DMS79 (cell line): ENCODE measurements at places on chromosomes 2 and 18.

- no peak for DNase-seq
Observed at GRCh38 chr2:44705356-44705755, 236.1 kb upstream of the SIX3 start.

GRCh38 chr2:241061275-241061674 lies 40.8 kb downstream of the MTERF4 start:
- DNase-seq: no peak

GRCh38 chr2:75952173-75952572 lies 241.5 kb upstream of the GCFC2 start:
- no peak for DNase-seq

DNA sequence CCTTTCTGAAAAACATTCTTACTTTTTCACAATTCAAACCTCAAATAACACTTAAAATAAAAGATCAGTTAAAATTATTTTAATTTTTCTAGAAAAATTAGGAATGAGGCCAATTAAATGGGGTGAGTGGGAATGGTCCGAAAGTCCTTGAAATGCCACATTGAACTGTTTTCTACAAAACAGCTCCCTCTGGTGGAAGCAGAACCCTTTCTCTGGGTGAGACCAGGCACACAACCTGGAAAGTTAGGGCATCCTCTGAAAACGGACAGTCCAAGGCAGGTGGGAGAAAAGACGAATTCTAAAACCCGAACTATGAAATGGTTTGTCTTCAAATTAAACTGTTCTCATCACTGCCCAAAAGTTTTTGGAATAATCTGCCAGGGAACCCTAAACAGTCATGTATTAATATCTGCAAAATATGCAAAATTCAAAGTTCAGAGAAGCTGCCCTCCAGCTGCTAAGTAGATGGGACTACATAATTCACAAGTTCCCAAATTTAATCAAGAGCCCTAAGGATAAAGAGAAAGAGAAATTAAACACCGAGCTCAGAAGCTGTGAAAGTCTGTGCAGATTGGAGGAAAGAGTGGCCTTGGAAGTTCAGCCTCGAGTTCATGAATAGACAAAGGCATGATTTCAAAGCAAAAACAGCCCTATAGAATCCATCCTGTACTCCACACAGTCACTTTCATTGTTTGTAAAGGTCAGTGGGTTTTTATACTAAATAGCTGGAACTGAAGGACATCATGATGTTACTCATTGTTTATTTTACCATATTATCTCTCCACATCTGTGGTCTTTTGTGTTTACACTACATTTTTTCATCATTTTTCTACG lies 108.3 kb downstream of the PIEZO2 start:
- no peak for DNase-seq

GRCh38 chr2:115733190-115733775 lies 1290.8 kb downstream of the DPP10 start:
- no peak for DNase-seq

GRCh38 chr2:20052861-20053281 lies 1.4 kb upstream of the LAPTM4A start:
- DNase-seq: peak; percentile 48

GRCh38 chr2:7084601-7085000 lies 167.4 kb downstream of the RNF144A start:
- no peak for DNase-seq

DNA sequence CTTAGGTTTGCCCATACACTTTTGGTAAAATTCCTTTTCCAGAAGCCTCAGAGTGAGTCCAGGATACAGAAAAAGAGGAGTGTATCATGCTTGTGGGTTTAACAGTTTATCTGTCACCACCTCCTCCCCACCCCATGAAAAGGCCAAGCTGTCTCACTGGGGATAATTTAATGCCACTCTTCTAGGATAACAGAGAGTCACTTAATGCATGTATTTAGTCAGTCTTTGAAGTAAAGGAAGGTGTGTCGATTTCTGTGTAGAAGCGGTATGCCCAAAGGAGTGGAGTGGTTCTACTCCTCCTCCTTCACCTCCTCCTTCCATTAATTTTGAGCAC lies 116.4 kb downstream of the QPCT start:
- no peak for DNase-seq

DNA sequence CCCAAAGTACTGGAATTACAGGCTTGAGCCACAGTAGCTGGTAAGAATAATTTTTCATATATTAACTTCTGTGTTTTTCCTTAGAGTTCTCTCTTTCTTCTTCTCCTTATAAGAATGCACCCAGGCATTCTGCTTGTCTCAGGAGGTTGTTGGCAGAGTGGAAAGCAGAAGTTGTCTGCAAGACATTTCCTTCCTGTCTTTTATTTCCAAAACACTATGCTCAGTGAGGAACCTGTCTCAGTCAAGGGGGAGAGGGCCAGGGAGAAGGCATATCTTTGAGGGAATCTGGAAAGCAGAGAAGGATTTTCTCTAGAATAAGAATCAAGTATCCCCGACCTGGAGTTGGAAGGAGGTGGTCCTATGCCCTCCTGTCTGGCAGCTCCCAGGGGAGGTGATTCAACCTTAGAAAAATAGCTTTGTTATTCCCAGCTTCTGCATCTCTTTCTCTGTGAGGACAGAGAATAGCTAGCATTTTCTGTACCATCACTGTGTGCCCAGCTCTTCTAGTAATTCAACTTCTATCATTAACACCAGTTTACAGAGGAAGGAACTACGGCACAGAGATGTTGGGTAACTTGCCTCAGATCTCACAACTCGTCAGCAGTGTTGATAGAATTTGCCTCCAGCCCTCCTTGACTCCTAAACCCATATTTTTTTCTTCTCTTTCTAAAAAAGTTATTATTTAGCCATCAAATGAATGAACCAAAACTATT lies 3.8 kb upstream of the LPIN2 start:
- DNase-seq: no peak

DNA sequence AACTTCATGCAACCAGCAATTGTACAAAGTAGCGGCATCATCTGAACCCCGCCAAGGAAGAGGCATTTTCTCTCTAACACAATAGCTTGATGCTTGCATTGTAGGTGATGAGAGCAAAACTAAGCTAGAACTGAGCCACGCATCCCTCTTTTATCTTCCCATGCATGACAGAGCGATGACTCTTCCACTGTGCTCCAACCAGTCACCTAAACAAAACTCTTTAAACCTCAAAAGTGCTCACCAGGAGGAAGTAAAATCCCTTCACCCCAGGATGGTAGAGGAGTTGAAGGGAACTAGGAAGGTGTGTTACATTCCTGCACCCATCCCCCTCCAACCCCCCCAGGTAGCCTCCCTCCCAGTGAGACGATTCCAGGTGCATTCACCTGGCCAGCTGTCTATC lies 59.7 kb upstream of the SALL3 start:
- no peak for DNase-seq

DNA sequence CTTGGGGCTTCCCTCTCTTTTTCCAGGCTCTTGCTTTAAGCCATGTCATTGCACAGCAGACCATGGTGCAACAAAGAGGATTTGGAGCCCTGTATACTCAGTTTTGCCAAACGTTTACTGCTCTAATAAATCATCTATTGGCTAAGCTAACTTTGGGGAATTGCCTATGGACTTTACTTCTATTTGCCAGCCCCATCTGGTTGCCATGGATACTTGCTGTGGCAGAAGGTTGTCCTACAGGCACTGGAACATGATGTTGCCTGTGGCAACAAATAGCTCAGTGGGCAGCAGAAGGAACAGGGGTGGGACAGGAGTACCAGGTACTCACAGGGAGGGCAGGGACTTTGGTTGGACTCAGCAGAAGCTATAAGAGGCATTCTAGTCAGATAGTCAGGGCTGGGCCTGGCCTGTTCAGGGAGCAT lies 129.7 kb downstream of the CCDC85A start:
- no peak for DNase-seq

DNA sequence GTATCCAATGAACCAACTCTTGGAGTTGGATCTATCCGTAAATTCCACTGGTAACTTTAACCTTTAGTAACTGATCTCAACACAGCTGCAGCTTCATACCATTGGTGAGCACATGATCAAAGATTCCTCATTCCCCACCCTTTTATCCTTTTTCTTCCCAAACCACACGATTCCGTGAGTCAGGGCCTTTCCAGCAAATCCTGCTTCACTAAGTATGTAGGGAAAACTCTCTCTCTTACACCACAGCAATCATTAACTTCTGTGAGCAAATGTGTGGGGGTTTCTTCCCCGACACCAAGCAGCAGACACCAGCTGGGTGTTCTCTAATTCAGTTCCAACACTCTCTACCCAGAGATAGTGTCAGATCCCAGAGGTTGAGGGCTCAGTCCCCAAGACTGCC lies 23.5 kb downstream of the ELP2 start:
- DNase-seq: no peak

GRCh38 chr2:174634130-174635014 lies 36.8 kb upstream of the WIPF1 start:
- no peak for DNase-seq

DNA sequence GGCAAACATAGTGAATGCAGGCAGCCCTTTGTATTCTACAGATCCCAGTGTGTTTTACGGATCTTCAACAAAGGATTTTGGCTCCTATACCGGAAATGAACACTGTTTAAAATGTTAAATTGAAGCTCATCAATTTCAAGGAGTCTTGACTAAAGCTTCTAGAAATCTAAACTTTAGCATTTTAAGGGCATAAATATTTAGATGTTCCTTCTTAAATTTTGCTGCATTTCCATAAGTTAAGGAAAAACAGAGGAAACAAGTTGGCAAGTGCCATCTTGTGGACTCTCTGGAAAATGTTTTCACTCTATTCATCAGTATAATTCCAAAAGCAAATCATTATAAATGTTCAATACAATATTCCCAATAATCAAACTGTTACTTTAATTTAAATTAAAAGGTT lies 19.6 kb downstream of the CHN1 start:
- DNase-seq: no peak

- DNase-seq: no peak
Observed at GRCh38 chr18:11251891-11252270, 102.5 kb upstream of the PIEZO2 start.

DNA sequence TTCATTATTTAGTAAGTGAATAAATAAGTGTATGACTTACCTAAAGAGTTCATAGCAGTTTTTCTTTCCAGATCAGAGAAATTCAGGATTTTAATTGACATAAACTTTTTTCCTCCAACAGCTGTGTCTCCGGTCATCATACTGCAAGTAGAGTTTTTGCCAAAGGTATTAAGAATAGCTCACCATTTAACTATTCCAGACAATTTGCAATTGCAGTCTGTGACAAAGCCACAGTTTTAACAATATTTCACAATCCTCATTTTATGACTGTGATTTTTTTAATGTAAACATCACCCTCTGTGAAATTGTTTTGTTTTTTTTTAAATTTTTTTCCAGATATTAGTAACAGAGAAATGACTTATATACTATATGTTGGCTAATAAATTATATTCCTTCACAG lies 199.1 kb downstream of the TRIB2 start:
- no peak for DNase-seq

GRCh38 chr2:55103046-55103445 lies 52.8 kb upstream of the RTN4 start:
- DNase-seq: no peak

DNA sequence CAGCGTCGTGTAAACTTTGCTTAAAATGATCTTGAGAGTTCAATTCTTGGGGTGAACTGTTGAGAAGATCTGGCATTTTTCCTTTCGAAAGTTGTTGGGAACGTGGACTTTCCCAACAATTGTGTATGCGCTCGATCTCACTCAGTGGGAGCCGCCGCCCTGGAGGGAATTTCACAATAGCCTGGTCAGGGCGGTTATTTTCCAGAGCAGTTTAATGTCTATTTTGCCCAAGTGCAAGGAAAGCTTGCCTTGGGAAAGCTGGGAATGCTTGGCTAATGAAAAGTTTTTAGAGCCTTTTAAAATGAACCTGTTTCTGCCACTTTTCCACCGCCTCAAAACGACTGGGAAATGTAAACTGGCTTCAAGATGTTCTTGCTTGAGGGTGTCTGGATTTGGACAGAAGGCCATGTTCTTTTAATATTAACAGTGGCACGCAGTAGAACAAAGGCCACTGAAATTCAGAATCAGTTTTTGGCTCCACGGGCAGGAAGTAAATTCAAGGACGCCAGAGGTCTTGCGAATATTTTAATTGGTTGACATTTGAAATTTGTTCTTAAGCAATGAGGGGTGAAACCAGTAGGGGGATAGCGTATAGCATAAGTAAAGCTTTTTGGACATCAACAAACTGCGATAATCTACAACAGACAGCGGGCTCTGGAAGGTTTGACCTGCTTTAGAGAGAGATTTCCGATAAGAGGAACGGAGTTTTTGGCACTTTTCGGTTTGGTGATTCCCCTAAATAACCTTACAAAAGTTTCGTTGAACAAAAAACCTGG lies 1.2 kb downstream of the CFLAR start:
- peak; percentile 71 for DNase-seq

GRCh38 chr2:134377730-134378129 lies 123.9 kb downstream of the MGAT5 start:
- no peak for DNase-seq

GRCh38 chr2:1744446-1745170 lies at the start of gene PXDN:
PXDN (minus strand) TSS chr2:1744515; CDS start chr2:1744455, 60 bp downstream.
- no peak for DNase-seq

- no peak for DNase-seq
Observed at GRCh38 chr18:56139792-56140254, 498.6 kb downstream of the TXNL1 start.

GRCh38 chr2:28449488-28450395 lies 46.1 kb upstream of the PLB1 start:
- DNase-seq: no peak

- DNase-seq: no peak
Observed at GRCh38 chr18:77087393-77088141, 45.0 kb downstream of the MBP start.

- no peak for DNase-seq
Observed at GRCh38 chr18:1464444-1465217, 560.0 kb downstream of the ADCYAP1 start.

GRCh38 chr2:18435426-18436037 lies 124.9 kb downstream of the RDH14 start:
- no peak for DNase-seq

GRCh38 chr2:106311041-106311370 lies 116.9 kb upstream of the UXS1 start:
- no peak for DNase-seq

- DNase-seq: no peak
Observed at GRCh38 chr2:86138736-86139625, 32.9 kb downstream of the PTCD3 start.

DNA sequence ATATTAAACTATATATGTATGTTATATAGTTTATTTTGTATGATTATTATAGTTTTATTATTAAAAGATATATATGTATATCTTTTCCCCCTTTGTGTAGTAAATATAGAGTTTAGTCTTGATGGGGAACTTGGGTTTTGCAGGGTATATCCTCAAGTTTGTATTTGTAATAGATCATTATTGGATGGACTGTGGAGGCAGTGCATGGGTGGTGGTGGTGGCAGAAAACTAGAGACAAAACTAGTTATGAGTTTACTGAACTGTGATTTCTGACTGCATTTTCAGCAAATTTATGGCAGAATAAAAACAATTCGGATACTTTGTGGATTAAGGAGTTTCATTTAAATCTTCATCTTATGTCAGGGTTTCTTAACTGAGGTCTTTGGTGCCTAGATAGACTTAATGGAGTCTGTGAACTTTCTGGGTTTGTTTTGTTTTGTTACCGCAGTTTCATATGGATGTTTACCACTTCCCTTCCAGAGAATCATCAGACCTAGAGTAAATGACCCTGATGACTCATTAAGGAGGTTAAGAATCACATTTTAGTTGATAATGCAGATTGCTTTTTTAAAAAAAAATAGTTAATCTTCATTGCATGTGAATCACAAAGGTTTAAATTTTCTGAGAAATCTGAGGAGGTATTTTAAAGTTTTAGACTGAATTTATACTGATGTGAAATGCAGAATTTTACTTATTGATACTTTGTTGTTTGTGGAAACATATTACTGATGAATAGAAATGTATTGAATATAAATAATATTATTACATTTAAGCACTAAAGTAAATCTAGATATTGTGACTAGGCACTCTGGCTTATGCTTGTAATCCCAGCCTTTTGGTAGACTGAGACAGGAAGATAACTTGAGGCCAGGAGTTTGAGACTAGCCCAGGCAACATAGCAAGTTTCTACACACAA lies 14.5 kb downstream of the EPC2 start:
- no peak for DNase-seq
